ENCODE measurements at places on chromosomes 1 and 21.

- DNase-seq = no peak
These were observed 75.1 kb downstream of the SIM2 start for GRCh38 chr21:36773995-36774394.

- DNase-seq = no peak
These were observed 6.3 kb downstream of the APOBEC4 start for GRCh38 chr1:183646776-183647175.

- no peak for DNase-seq
These were observed 156.5 kb upstream of the VAMP3 start for GRCh38 chr1:7614576-7615074.

DNA sequence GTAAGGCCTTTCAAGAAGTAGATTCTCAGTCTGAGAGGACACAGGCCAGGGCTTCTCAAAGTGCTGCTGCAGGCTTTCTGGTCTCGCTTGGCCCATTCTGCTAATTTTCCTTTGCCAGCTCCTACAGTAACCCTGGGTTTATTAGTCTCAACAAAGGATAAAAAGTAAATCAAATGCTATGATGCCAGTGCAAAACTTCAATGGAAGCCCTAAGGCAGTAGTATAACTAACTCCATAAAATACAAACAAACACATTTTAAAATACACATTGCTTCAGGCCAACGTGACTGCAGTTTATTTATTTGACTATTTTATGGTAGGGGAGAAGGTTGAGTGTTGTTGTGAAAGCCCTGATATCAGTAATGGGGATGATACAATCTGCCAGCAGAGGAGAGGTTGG is 89.6 kb downstream of the NRDC start:
- DNase-seq = no peak

Data from fibroblast of upper back skin (primary cell).